ENCODE measurements at places on chromosomes 13 and 19.

GRCh38 chr13:108495646-108496361, 133.6 kb upstream of the MYO16 start:
- no peak for DNase-seq

DNA sequence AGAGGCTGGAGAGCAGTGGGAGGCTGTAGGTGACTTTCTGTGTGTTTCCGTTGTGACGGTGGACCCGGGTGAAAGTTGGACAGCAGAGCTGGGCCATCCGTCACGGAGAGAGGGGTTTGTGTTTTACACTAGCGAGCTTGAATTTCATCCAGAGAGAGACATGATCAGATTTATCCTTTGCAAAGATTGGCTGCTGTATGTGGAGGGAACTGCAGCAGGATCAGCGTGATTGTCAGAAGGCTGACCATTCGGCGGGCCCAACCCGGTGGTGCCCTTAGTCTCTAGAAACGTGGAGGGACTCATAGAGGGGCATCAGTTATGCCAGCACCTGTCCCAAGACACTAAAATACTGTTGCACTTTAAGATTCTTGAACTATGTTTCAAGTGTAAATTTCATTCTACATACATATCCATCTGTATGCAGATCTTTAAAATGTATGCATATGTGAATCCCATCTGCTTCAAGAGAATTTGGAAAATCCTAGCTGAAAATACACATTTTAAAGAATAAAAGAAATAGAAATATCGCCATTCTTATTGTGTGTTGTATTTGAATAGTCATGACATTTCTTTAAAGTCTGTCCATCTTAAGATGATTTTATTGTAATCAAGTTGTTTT, 7.0 kb downstream of the FAM124A start:
- no peak for DNase-seq

- no peak for DNase-seq
Measured at GRCh38 chr13:106710266-106710665, 142.3 kb upstream of the ARGLU1 start.

DNA sequence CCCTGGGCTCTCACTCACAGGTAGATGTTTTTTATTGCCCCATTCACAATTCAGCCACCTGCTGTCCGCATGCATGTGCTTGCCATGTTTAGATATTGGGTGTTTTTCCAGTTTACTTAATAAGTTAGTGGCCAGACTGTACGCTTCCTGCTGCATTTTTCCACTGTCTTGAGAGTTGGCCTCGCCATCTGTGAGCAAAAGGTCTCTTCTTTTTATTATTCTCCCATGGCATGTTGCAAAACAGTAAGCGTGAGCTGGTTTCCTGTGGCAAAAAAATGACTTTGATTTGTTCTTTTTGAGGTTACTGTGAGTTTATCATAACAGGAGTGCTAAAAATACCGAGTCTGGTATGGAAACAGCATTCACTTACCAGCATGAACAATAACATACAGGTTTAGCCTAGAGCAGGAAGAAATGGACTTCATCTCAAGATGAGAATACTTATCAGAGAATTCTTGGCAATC, 46.0 kb downstream of the SAE1 start:
- peak; percentile 54 for DNase-seq
